ENCODE measurements at places on chromosomes 1 and 21.

GRCh38 chr1:159005676-159006075, 4.0 kb upstream of the IFI16 start:
- DNase-seq = no peak

DNA sequence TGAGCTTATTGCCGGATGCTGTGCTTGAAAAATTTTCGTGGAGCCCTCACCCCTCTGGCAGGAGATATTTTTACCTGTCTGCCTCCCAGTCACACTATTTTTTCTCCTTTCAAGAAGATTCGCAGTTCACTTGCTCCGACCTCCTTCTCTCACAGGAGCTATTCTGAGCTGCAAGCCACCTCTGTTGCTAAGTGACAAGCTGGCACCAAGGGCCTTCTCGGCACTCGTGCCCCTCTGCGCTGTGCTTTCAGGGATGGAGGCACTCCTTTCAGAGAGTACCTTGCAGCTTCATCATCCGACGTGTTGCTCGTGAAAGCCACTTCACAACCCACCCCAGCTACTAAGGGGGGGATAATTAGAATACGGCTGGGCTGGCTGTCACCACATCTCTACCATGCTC, 11.6 kb downstream of the SLC6A17 start:
- DNase-seq = no peak

DNA sequence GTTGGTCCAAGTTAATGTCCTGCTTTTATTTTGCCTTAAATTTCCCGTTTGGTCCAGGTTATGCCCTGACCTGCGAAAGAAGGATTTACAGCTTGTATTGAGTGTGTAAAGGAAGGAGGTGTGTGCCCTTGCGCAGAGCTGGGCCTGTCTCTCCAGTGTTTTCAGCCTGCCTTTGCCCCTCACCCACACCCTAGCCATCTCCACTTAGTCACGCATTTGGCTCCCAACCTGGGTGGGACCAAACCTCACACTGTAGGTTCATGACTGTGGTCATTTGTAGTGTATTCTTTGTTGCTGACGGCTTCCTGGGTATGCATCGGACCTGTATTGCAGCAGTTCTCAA, 572 bp upstream of the SRSF10 start:
- no peak for DNase-seq

GRCh38 chr1:111214884-111215283, 12.6 kb upstream of the CHI3L2 start:
- no peak for DNase-seq

DNA sequence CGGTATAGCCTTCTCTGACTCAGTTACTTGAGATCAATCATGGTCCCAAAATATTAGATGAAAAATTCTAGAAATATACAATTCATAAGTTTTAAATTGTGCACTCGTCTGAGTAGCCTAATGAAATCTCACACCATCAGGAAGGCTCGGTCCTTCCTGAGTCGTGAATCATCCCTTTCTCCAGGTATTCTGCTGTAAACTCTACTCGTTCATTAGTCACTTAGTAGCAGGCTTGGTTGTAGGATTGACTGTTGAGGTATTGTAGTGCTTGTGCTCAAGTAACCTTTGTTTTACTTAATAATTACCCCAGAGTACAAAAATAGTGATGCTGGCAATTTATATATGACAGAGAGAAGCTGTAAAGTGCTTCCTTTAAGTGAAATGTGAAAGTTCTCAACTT, 238.7 kb downstream of the OLFM3 start:
- DNase-seq = no peak

GRCh38 chr1:229260297-229260696, 10.6 kb upstream of the RAB4A start:
- DNase-seq = no peak

GRCh38 chr1:183278739-183279591, 92.9 kb downstream of the LAMC2 start:
- no peak for DNase-seq

- no peak for DNase-seq
Observed at GRCh38 chr1:234713859-234714258, 103.9 kb upstream of the IRF2BP2 start.

- DNase-seq = no peak
Observed at GRCh38 chr1:85579622-85580021, 939 bp upstream of the CCN1 start.

GRCh38 chr1:201335174-201335870, 42.2 kb downstream of the TNNT2 start:
- no peak for DNase-seq

GRCh38 chr1:6667139-6667538, 34.5 kb downstream of the DNAJC11 start:
- DNase-seq = no peak

- DNase-seq = no peak
Observed at GRCh38 chr1:183180634-183181056, 5.4 kb upstream of the LAMC2 start.

DNA sequence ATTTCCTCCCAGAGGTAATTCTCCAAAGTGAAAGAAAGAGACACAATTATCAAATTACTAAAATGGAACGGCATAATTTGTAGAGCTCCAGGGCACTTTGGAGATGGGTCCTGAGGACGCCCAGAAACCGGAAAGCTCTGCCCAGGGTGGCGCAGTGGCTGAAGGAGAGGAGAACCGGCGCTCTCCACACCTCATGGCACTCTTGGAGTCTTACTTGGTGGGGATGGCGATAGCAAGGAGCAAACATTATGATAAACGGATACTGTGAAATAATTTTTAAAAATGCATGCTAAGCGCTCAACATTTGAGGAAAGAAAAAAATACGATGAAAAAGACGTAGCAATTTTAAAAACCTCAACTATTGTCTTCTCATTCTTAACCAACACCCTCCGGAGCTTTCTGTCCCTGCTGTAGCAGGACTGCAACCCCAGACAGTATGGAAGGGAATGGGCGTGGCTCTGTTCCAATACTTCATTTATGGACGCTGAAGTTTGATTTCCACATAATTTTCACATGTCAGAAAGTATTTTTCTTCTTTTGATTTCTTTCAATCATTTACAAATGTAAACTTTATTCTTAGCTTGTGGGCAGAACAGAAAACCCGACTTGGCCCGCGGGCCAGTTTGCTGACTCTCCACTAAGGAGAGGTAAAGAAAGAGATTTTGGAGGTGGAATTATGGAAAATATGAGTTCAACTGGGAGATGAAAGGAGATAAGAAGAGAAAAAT, 1.1 kb downstream of the S100A11 start:
- peak; percentile 85 for DNase-seq

- no peak for DNase-seq
Observed at GRCh38 chr1:6207075-6207885, 1.4 kb downstream of the RNF207 start.

DNA sequence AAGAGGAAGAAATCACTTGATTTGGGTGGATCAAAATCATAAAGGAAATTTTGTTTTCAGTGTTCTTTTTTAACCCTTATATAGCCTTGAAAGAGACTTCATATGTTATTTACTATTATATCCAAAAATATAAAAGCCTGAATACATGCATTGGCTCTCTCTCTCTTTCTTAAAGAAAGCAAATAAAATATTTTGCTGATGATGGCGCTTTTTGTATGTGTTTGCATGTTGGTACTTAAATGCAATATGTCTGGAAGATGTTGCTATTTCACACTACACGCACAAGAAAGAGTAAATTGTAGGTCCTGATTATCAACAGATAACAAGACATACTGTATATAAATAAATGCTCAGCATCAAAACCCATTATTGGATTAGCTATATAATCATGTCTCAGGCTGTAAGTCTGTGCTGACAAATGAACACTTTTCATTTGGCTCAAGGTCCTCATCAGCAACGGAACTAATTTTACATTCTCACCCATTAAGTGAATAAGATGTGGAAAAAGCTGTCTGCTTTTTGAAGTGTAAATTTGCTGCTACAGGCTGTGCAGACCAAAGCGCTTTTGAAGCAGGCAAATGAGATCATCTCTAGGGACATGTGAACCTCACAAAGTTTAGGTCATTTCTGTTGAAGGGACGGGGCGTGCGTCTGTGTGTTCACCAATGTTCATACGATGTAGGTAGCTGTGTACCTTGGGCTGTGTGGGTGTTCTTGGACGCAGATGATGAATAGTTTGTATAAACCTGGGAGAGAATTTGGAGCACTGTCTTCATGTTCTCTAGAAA, 122.4 kb upstream of the LMO4 start:
- no peak for DNase-seq

DNA sequence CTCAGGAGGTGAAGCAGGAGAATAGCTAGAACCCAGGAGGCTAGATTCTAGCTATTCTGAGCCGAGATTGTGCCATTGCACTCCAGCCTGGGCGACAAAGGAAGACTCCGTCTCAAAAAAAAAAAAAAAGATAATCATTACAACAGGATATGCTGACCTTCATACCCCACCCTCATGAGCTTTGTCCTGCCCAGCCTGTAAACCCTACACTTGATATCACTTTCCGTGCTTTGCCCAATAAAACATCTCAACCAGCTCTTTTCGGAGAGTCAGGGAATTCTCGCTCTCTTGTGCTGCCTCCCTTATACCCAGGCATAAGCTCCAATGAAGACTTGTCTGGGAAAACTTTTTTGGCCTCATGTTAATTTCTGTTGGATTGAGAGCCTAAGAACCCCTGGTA, 1.5 kb upstream of the TRNAU1AP start:
- DNase-seq = no peak

- no peak for DNase-seq
Observed at GRCh38 chr1:156486421-156487344, 13.9 kb downstream of the MEF2D start.

DNA sequence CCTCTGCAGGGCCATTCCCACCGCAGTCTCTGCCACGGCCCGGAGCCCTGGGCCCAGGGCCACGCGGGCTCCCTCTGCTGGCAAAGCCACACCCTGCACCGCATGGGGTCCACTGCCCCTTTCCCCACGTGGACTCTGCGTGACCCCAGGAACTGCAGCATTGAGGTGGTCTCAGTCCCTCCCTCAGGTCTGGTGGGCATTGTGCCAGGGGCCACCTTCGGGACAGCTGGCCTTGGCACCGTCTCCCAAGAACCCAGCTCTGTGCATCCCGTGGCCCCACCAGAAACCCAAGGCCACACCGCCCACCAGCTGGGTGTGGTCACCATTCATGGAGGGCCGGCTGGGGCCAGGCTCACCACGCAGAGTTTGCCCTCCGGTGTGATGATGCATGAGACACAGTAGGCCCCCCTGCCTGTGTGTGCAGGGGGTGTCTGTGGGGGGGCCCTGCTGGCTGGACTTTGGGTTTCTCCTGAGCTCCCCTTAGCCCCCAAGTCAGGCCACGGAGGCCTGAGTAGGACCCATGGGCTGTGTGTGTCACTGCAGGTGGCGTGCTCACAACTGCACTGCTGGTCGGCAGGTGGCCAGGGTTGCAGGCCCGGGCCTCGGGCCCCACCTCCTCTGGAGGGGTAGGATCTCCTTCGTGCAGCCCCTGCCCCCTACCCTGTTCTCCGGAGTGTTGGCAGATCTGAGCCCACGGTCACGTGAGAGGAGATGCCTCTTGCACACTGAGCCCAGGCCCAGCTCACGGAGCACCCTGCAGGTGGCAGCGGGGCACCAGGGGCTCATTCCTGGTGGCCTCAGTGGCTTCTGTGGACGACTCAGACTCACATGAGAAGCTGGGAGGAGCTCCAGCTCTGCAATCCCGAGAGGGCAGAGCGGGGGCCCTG, 5.8 kb downstream of the VWA1 start:
- DNase-seq = no peak

GRCh38 chr1:111145542-111145941, 5.5 kb downstream of the CEPT1 start:
- no peak for DNase-seq

DNA sequence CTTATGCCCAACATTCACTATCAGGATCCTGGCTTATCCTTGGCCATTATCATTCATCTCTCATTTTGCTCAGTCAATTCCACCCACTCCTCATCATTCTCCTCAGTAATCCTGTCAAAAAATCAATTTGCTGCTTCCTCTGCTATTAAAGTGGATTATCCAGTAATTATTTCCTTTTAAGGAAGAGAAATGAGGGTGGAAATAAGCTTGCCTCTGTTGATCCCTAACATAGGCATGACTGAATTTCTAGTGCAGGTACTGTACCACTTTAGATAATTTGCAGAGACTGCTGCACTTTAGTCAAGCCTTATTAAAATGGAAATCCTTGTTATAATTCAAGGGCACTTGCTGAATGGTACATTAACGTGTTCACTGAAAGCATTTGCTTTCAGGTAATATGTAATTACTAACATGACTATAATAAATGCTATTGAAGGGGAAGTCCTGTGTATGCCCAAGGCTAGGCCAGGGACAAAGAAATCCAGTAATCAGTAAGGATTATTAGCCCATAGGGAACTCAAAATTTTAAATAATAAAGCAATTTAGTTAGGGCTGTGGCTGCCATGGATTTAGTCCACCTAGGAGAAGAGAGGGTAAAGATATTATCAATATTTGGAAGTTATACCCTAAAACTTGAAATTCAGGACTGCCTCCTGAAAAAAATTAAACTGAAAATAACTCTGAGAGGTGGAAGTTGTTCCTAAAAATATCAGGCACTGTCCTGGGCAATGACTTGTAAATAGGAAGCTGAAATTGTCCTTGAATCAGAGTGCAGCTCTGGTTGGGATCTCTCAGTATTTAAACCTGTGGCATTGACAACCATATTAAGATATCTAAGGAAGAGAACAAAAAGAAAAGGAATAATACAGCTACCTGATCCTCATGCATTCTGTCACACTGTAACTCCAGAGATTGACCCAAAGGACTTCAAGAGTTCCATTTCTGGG, 43.4 kb downstream of the RGS2 start:
- no peak for DNase-seq

DNA sequence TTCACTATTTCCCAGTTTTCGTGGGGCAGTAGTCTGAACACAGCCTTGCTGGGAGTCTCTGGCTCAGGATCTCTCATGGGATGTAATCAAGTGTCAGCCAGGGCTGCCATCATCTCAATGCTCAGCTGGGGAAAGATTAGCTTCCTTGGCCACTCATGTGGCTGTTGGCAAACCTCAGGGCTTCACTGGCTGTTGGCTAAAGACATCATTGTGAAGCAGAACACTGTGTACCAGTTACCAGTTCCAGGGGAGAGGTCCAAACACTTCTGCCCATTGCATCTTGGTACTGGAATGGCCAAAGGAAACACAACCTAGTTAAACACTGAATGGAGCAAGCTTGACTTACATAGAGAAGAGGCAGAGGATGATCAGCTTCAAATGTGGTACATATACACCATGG, 33.7 kb downstream of the AADACL4 start:
- DNase-seq = no peak

DNA sequence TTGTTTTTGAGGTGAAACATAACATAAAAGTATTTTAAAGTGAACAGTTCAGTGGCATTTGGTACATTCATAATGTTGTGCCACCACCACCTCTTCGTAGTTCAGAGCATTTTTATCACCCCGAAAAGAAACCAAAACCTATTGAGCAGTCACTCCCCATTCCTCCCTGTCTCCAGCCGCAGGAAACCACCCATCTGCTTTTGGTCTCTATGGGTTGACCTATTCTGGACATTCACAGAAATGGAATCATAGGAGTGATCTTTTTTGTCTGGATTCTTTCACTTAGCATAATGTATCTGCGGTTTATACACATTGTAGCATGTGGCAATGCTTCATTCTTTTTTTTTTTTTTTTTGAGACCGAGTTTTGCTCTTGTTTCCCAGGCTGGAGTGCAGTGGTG, 141.2 kb downstream of the VPS13D start:
- no peak for DNase-seq

All from NCI-H1436 treated with DMSO at 0.1 percent for 48 hours (cell line).